Effector CD4-positive, alpha-beta T cell (primary cell): ENCODE measurements at places on chromosomes 16 and 17.

- no peak for DNase-seq
Observed at GRCh38 chr16:13982451-13982850, 62.5 kb downstream of the ERCC4 start.

DNA sequence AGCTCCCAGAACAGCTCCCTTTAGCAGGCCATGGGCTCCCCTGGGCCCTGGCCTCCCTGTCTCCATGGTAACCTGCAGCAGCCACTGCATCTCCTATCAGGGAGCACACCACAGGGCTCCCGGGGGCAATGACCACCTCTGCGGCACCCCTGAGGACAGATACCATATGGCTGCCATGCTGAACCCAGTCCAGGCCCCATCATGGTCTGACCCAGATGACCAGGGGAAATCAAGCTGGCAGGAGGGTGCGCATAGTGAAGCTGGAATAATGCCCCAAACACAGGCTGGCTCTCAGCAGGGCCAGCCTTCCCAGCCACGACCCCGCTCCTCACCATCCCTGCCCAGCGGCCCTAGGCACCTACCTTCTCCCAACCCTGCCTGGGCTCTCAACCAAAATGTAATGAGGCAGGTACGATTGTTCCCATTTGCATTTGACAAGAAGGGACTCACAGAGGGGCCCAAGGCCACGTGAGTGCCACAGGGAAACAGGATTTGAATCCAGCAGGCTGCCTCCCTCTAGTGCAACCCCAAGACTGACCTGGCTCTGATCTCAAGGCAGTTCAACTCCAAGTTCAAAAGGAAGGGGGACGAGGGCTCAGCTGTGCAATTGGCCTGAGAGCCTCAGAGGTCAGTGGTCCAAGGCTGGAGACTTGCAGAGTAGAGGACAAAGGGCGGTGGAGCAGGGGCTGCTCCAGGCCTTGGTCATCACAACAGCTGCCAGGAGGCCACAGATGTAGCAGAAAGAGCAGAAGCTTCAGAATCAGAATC, 2.4 kb downstream of the RUNDC3A start:
- DNase-seq, result no peak

GRCh38 chr16:86471896-86472295, 38.4 kb upstream of the FOXF1 start:
- DNase-seq, result no peak

DNA sequence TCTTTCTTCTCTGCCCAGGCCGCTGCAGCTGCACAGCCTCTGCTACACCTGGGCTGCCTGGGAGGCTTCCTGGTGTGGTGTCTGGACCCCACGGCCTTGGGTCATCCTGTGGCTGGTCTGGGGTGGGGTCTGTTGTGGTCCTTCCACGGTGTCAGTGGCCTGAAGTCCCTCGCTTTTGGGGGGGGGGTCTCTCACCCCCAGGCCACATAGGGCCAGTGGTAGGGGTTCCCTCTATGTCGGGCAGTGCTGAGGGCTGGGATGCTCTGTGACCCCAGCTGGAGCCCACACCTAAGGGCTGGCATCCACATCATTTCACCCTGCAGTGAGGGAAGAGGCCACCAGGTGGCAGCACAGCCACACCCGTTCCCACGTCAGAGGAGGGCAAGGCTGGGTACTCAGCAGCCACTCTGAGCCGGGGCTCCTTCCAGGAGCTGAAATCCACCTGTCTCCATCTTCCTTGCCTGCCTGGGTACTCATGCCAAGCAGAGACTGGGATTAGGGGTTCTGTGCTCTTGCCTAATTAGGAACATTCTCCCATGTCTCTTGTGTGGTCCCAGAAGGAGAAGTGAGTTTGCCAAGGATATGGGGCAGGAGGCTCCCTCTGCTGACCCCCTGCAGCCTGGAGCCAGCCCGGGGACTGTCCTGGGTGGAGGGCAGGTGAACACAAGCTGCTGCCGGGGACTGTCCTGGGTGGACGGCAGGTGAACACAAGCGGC, 13.0 kb downstream of the ENGASE start:
- DNase-seq, result peak; percentile 64

- DNase-seq, result no peak
Observed at GRCh38 chr17:1434150-1434549, 21.9 kb downstream of the CRK start.

GRCh38 chr17:37194208-37194607, 181.6 kb upstream of the C17orf78 start:
- no peak for DNase-seq

GRCh38 chr17:50134206-50135110, 4.5 kb upstream of the SAMD14 start:
- DNase-seq, result no peak

DNA sequence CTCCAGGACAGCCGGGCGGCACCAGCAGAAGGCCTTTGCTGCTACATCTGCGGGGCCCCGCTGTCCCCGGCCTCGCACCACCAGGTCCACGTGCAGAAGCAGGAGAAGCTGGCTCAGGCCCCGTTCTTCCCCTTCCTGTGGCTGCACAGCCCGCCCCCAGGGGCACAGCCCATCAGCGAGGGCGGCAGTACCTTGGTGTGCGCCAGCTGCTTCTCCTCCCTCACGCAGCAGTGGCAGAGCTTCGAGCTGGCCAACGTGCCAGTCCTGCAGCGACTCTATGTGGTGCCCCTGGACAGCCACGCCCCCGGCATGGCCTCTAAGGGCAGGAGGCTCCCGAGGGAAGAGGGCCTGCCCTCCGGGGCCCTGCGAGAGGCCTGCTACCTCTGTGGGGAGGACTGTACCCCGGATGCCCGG, 58.3 kb upstream of the CIBAR2 start:
- no peak for DNase-seq

DNA sequence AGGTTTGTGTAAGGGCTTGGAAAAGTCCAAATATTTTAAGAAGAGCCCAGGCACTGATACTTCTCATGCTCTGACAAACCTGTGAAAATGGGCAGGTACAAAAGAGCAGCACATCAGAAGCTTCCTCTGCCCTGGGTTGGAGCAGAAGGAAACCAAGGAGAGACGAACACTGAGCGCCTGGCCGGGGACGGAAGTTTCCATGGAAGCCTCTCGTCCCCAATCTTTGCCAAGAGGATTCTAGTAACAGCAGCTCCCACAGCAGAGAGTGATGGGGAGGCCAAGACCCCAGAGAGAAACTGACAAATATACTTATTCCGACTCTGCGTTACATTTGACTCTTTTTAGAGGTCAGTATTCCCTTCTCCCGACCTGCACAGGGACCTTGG, 268.5 kb downstream of the C16orf95 start:
- no peak for DNase-seq

GRCh38 chr17:72187556-72187955, 66.7 kb downstream of the SOX9 start:
- no peak for DNase-seq

DNA sequence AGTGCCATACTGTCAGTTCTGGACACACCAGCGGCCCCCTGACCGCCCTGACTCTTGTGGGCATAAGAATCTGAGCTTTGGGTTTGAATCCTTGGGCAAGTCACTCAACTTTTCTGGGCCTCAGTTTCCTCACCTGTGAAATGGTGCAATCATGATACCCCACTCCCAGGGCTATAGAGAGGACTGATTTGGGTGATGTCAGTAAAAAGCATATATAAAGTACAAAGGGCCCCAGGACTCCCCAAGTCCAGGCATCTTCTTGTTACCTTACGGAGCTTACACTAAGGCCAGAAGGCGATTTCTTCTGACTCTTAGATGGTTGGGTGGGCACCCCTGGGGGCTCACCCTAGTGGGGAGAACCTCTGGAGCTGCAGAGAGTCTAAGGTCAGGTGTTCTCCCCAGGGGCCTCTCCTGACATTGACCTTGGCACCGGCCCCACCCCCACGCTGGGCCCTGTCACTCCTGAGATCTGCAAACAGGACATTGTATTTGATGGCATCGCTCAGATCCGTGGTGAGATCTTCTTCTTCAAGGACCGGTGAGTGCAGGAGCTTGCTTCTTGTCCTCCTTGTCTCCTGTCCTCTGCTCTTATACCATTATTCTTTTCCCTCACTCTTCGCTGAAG, 13.9 kb downstream of the MMP2 start:
- DNase-seq, result no peak
